ENCODE measurements at places on chromosomes 2 and 18.

DNA sequence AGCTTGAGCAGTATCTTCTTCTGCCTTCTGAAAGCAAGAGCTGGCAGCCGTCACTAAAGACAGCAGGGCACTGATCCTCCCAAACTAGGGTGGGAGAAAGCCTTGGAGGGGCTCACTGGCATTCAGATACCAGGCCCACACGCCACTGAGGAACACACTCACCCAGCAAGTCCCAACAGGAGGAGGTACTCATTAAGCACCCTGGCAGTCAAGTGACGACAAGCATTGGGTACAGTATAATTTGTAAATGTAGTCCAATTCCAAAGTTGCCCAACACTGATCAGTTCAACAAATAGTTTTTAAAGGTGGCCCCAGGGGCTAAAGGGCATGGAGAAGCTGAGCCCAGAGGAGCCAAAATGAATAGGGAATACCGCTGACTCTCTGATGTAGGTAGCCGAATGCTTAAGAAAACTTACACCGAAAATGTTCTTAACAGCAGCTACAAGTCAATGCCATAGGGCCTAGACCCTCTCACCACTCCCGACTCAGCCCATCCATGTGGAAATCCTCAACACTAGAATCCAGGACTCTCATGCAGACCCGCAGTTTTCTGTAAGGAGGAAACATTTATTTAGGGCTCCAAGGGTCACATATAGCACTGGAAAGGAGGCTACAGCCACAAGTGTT, 9.9 kb downstream of the LIMS2 start:
- DNase-seq = no peak

GRCh38 chr2:165448406-165448805, 21.1 kb upstream of the CSRNP3 start:
- DNase-seq = peak; percentile 94

GRCh38 chr2:8549273-8549922, 132.5 kb upstream of the ID2 start:
- DNase-seq = no peak

DNA sequence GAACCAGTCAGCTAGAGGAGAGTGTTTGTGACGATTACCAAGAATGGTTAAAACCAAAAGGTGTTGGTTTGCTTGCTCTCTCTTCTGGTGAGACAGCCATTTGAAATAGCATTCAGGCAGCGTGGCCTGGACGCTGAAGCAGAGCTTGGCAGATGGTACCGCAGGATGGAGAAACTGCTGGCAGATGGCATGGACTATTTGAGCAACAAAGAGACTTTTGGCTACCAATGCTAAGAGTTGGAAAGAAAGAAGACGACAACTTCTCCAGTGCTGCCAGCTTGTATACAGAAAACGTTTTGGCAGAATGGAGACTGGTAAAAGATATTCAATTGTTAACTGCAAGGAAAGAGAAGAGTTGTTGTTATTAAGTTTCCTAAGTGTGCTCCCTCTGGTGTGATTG, 315.0 kb downstream of the PARD3B start:
- peak; percentile 48 for DNase-seq

DNA sequence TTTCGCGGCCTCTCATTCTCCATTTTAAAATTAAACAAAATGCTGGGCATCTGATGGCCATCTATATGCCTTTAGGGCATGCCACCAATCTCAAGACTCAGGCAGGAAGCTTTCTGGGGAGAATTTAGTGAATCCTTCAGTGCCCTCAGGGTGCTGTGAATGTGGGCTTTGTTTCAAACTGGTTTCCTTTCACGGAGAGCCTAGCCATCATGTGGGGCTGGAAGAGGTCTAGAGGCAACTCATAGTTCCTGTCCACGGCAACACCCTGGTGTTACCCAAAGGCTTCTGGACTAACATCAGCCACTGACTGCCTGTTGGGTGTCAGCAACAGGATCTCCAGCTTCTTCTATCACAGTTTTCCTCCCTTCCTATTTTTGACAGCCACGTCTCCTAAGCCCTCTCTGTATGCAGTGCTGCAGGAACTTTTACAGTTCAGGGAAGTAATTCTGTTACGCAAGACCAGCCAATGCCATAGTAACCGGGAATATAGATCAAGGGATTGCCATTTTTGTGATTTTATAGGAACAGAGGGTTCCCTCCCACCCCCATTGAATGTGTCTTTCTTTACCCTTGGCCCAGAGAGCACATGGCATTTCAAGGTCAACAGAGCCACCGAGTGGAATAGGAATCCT, 7.9 kb upstream of the WDR33 start:
- DNase-seq = no peak

DNA sequence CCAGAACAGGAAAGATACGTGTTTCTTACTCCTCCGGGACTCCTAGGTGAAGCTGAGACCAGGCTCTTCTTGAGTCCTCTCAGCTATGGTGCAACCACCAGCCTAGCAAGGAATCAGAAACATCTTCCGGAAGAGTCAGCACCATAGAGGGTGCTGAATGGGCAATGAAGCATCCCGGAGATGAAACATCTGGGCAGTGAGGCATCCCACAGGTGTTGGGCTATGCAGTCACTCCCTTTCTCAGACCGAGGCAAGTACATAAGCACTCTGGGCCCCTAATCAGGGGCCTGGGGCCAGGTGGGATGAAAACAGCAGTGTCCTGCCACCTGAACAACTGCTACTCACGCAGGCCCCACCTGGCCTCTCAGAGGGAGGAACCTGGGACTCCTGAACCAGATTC, 1.4 kb upstream of the CAPN10 start:
- no peak for DNase-seq

GRCh38 chr2:204325468-204325867, 219.8 kb upstream of the PARD3B start:
- peak; percentile 87 for DNase-seq

- DNase-seq = no peak
Observed at GRCh38 chr18:10018289-10018688, 104.5 kb downstream of the VAPA start.

DNA sequence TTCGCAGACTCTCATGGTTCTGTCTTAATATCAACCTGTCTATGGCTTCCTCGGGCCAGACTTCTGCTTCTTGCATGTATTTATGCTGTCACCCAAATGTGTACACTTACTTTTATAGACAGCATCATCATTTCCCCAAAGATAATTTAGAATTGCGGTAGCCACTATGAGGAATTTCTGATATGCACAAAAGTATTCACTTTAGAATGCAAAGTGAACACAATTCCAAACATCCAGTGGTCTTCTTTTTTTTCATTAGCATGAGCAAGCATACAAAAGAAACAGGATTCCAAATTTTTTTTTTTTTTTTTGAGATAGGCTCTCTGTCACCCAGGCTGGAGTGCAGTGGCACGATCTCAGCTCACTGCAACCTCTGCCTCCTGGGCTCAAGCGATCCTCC, 21.0 kb upstream of the MCFD2 start:
- DNase-seq = no peak

DNA sequence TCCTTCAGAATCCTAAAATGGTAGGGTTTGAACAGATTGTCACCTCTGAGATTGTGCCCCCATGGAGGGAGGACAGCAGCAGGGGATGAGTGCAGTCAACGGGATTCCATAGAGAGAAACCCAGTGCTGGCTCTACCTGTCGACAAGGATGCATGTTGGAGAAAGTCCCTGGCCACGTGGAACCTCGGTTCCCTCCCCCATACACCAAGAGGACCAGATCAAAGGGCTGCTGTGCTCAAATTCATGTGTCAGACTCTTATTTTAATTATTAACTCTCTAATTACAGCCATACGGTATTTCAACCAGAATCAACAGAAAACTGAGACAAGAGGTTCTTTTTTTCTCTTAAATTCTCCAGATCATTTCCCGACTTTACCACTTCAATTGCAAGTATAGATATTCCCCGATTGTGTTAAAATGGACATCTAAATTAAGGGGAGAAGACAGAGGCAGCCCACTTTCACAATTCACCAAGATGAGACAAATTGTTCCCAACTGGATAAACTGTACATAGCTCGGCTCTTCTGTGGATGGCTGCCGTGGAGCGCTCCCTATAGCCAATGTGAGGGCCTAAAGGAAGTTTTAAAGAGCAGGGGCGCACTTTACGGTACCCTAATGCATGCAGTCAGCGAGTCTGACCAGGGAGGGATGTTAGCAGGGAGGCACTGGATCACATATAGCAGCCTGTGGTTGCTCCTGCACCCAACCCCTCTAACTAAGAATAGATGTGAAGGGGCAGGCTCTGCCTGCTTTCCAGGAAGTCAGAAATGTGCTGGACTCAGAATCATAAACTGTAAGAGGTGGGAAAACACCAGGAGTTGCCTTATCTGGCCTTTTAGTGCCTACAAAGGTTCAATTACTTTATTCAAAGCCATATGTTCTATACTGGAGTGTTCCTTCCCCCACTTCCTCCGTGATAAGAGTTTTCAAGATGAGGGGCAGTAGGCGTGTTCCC, 123.1 kb downstream of the CACNB4 start:
- DNase-seq = no peak

DNA sequence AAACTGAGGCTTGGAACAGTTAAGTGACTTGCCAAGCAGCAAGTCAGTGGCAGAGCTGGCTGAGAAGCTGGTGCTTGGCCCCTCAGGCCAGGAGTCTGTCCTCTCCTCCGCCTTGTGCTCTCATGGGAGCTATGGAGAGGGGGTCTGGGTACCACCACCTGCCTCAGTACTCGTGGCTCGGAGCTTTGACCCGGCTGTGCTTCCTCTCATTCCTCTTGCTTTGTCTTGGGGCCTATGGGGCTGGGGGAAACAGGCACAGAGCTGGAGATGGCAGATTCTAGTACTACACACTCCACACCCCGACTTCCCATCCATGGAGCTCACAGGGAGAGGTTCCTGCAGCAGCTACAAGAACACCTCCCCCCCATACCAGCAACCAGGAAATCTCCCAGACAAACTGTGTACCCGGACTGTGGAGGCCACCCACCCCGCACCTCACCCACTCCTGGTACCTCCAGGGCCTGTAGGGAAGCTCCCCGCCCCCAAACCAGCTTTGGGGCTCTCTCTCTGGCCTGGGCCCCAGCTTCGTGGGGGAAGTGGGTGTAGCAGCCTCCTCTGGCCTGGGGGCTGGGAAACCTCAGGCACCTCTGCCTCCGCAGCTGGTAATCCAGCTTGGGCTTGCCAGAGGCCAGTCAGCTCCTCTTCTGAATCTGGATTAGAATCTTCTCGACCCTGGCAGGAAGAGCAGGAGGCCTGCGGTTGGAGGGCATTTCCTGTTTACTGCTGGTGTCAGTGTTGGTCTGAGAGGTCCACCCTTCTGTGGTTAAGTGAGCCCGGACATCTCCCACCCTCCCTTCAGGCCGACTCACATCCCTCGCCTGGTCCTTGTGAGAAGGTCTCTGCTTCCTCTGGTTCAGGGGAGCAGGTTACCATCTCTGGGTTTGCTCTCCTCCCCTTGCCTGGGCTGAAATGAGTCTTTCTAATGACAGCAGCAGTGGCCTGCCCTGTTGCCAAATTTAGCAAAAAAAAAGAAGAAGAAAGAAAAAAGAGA, 22.3 kb upstream of the RHOB start:
- DNase-seq = peak; percentile 80

GRCh38 chr2:53424902-53425301, 342.7 kb upstream of the CHAC2 start:
- no peak for DNase-seq

DNA sequence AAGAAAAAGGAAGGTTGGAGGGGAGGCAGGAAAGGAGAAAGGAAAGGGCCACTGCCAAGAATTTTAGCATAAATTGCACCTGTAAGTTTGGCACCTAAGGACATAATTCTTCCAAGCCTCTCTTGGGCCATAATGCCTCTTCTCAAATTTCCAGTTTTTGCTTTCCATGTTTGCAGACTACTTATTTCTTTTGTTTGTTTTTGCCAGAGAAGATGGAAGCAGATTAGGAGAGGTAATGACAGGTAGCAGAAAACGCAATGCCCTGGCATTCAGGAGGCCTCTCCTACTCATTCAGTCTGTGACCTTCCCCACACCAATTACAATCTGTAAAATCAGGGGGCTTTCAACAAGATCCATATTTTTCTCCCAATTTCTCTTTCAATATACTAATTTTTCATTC, 56.8 kb downstream of the MRPL33 start:
- DNase-seq = no peak

DNA sequence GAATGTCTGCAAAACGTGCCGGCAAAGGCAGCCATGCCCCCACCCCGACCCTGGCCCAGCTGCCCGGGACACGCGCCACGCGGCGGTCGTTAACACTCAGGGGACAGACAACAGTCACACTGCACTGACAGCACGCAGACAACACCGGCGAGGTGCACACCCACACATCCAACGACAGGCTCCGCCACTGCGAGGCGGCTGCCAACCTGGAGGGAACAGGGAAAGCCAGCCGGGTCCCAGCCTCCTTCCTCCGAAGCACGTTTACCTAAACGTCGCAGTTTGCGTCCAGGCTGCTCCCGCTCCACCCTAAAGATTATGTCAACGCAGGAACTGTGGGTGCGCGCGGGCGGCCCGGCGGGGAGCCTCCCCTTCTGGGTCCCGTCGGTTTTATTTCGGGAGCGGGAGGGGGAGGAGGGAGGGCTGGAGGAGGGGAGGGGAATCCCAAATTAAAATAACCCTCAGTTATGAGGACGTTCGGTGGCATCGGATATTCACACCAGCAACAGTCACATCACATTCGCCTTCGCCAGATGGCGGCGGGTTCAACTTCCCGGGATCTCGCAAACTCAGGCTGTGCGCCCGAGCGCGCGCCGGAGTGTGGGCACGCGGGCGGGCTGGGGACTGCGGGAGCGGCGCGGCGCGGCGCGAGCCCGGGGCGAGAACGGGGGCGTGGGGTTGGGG, 644 bp downstream of the PTGR3 start:
- DNase-seq = peak; percentile 79

DNA sequence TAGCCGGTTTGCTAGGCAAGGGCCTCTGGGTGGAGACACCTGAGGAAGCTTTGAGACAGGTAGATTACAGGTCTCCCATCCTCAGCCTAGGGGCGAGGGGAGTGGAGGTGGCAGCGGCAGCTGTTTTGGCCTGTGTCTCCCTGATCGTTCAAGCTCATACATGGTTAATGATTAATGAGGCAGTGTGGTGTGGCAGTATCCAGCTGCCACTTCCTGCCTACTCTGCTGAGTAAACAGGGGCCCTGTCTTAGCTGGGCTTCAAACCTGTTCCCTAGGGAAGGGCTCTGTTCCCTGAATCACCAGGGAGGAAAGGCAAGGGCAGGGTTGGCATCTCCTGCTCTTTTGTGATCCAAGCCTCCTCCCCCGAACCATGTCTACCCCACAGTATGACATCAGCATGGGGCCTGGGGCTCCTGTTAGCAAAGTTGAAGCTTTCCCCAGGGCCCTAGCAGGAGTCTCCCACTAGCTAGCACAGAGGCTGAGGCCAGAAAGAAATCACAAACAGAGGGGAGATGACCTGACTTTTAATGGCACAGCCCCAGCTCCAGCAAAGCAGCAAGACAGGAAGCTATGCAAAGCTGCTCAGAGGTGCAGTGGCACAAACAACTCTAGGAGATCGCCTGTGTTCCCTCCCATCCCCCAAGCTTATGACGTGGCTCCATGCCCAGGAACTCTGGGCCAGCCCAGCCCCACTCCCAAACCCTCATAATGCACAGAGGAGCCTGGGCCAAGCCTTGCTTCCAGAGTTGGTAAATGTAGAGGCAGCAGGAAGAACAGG, 3.7 kb upstream of the TUBA4B start:
- peak; percentile 53 for DNase-seq

- DNase-seq = peak; percentile 48
Observed at GRCh38 chr18:54671291-54671881, 80.3 kb downstream of the DYNAP start.
